ENCODE measurements at places on chromosomes 5 and 9.

- peaks cover 3% of the 10 kb centered on the region for H3K27me3 ChIP-seq
- DNase-seq: no peak
- H3K4me3 ChIP-seq: no peak overlapping the region
- no peak overlapping the region for H3K27ac ChIP-seq
- H3K4me1 ChIP-seq: no peaks in the 10 kb centered on the region
Measured at GRCh38 chr5:96470785-96471184, 37.7 kb upstream of the PCSK1 start.

- H3K4me3 ChIP-seq: no peak overlapping the region
- peaks cover 15% of the 10 kb centered on the region for H3K4me1 ChIP-seq
- DNase-seq: no peak
- H3K36me3 ChIP-seq: no peaks in the 10 kb centered on the region
- H3K27me3 ChIP-seq: no peaks in the 10 kb centered on the region
Measured at GRCh38 chr5:172412724-172413286, 41.5 kb downstream of the SH3PXD2B start.

DNA sequence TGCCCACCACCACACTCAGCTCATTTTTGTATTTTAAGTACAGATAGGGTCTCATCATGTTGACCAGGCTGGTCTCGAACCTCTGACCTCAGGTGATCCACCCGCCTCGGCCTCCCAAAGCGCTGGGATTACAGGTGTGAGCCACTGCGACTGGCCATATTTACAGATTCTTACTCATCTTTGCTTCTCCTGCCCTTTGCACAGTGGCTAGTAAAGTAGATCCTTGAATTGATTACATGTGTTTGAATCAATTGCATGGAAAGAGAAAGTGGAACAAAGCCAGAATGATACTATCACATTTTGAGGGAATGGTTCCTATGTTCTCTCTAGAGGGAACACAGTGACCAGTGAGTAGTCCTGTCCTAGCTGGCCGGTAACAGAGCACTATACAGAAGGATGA is 15.4 kb downstream of the KLF4 start:
- no peaks in the 10 kb centered on the region for H3K4me1 ChIP-seq
- no peaks in the 10 kb centered on the region for H3K36me3 ChIP-seq
- no peak overlapping the region for H3K27ac ChIP-seq
- no peaks in the 10 kb centered on the region for H3K27me3 ChIP-seq
- DNase-seq: no peak
- H3K4me3 ChIP-seq: no peak overlapping the region

DNA sequence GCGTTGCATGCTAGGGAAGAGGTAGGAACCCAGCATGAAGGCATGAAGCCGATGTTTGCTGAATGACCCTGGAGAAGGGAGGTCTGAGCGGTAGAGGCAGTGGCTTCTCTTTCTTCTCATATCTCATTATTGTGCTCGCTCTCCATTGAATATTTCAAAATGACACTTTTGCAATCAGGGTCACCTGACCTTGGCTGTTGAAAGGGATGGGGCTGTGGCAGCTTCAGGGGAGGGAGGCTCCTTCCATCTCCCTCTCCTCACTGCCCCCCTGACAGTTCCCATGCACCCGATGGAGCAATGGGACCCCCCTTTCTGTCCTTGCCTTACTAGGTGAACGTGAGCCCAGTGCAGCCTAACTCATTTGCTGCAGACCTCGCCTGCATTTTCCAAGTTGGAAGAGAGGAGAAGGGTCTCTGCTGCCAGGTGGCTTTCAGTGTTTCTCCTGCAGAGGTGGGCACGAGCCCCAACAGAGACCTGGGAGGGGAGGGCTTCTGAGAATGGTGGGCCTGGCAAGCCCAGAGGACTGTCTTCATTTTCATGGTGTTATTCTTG is 17.9 kb downstream of the STC2 start:
- H3K36me3 ChIP-seq: no peaks in the 10 kb centered on the region
- peaks cover 2% of the 10 kb centered on the region for H3K27me3 ChIP-seq
- DNase-seq: no peak
- no peaks in the 10 kb centered on the region for H3K4me1 ChIP-seq

GRCh38 chr5:120615967-120616645 is 152.0 kb downstream of the PRR16 start:
- H3K27me3 ChIP-seq: no peaks in the 10 kb centered on the region
- no peak for DNase-seq
- H3K4me1 ChIP-seq: no peaks in the 10 kb centered on the region
- no peak overlapping the region for H3K27ac ChIP-seq
- H3K4me3 ChIP-seq: no peak overlapping the region
- H3K36me3 ChIP-seq: no peaks in the 10 kb centered on the region

DNA sequence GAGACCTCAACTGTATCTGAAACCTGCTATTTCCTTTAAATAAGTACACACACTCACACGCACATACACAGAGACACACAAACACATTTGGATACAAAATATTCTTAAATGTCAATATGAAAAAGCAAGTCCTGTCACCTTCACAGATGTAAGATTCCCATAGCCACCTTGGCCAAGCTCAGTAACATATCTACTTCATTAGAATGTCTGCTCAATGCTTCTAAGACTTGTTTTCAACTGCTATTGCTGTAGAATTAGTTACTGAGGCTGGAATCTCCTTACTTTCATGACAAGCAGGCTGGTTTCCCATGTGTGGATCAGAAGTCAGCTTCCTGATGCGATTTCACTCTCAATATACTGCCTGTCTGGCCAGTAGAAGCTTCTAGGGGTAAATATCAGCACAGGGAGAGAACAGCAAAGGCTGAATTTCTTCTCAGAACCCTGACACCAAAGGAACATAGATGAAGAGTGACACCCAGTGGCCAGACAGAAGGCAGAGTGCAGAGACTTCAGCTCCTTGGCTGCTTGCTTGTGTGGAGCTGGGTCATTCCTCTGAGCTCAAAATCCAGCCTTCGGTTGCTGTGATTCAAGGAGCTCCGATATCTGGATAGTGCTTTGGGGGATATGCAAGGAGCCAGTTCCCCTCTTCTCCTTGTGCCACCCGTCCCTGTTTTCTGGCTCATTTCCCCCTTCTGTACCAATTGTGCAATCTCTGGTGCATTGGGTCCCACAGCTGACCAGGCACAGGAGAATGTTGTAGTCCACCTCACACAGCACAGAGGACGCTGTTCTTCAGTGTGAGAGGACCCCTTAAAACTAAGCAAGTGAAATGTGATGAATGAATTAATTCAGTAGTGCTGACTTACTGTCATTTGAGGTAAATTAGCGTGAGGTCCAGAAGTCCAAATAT is 26.6 kb upstream of the ABLIM3 start:
- no peaks in the 10 kb centered on the region for H3K4me1 ChIP-seq
- H3K27ac ChIP-seq: no peak overlapping the region
- no peaks in the 10 kb centered on the region for H3K27me3 ChIP-seq
- H3K36me3 ChIP-seq: no peaks in the 10 kb centered on the region
- H3K4me3 ChIP-seq: no peak overlapping the region

DNA sequence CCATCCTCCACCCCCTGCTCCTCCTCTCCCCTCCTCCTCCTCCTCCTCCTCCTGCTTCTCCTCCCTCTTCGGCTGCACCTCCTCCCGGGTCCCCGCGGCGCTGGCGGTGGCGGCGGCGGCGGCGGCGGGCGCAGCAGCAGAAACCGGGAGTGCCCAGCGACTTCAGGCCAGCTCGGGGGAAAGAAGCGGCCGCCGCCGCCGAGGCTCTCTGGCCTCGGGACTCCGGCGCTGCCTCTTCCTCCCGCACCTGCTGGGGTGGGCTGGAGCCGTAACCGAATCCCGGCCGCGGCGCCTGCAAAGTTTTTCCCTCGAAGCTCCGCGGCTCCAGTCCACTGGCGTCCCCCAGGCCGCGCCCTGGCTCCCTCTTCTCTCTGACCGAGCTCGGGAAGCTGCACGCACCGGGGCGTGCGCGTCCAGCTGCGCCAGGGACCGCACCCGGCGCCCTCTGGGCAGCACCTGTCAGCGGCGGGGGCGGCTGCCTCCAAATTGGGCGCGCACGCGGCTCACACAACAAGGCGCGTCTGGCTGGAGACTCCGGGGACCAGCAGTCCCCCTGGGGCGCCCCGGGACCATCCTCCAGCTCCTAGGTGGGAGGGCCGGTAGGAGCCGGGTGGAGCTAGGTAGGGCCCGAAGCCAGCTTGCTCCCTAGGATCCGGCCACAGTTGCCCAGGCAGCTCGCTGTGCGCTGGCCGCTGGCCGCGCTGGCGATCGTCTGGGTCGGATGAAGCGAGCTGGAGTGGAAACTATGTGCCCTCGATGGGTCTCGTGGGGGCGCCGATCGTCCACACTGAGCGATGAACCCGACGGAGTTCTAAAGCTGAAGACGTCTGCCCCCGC is at the start of gene MCTP1:
TSS of gene MCTP1 (minus strand) at position 523 of the 837 bp plus-strand sequence.
- H3K27ac ChIP-seq: no peak within 1 kb of the TSS
- H3K4me3 ChIP-seq: peak within 1 kb of the TSS; percentile 21
- DNase-seq: no peak
- no peaks in the 10 kb centered on the region for H3K36me3 ChIP-seq
- peaks cover 16% of the 10 kb centered on the region for H3K4me1 ChIP-seq

DNA sequence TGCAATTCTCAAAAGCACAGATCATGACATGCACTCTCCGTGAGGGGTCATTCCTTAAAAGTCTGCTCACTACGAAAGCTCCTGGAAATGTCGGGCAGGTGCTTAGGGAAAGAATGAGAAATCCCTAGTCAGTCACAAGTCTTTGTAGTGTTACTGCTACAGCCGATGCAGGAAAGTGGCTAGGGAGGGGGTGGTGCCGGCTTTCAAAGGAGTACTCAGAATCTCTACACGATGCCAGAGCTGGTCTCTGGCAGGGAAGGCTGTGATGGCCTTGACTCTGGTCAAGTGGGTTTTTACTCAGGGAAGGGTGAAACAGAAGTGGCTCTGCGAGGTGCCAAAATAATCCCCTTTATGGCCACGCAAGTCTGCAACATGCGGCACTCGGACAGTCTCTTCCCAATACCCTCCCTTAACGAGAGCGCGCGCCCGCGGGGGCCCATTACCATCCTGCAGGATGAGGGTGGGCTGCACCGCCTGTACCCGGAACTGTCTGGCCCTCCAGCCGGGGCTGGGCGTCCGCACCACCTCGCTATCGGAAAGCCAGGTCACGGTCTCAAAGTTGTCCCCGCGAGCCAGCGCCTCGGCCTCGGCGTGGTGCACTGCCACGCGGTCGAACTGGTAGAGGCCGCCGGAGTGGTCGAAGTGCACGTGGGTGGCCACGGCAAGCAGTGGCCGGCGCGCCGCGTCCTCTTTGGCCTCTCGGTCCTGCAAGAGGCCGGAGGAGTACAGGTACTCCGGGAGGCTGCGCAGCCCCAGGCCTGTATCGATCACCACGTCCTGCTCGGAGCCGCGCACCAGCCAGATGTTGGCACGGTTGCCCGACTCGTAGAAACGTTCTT is 956 bp downstream of the MBLAC2 start:
- no peak for DNase-seq
- H3K36me3 ChIP-seq: no peaks in the 10 kb centered on the region
- H3K4me1 ChIP-seq: peaks cover 15% of the 10 kb centered on the region

DNA sequence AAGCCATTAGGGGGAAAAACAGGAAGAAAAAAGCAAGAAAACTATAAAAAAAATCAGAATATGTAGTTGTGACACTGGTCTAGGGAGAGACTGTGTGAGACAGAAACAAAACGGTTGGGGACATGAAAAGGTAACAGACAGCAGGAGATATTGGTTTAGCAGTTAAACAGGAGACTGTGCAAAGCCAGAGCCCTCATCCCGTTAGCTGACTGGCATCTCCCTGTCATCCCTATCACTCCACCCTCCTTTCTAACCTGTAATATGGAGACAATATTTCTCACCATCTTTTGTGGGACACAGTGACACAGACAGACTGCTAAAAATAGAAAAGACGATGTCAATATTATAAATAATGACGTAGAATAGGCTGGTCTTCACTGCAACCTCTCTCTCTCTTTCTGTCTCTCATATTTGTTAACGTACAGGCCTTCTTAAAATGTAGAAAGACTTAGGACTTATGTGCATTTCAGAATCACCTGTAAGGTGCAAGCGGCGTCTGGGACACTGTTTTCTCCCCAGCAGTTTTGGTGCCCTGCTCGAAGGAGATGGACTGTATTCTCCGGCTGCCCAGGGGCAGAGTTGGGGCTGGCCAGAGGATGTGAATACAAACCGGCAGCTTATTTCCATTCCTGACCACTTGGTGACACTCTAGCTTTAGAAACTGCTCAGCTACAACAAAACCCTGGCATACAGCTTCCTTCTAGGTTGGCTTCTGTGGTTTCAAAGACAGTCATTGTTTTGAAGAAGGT is 190.6 kb downstream of the MAT2B start:
- no peak overlapping the region for H3K4me3 ChIP-seq
- DNase-seq: peak; percentile 24
- no peaks in the 10 kb centered on the region for H3K27me3 ChIP-seq
- no peak overlapping the region for H3K27ac ChIP-seq

DNA sequence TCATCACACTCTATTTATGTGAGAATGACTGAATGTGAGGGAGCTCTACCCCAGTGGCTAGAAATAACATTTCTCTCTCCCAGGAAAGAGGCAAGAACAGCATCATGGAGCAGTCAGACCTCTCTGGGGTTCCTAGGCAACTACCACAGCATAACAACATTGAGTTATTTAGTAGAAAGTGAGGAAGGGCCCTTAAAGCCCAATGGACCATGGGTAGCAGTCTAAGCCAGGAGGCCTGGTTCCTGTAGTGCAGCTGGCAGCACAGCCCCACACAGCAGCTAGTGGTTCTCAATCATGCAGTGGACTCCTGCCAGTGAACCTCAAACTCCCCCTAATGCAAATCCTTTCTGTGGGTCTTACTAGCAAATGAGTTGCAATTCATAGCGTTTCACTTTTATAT is 55.3 kb downstream of the SPEF2 start:
- no peak overlapping the region for H3K4me3 ChIP-seq
- H3K4me1 ChIP-seq: peaks cover 7% of the 10 kb centered on the region
- DNase-seq: peak; percentile 60
- H3K36me3 ChIP-seq: no peaks in the 10 kb centered on the region
- no peaks in the 10 kb centered on the region for H3K27me3 ChIP-seq

GRCh38 chr9:83584995-83585394 is 37.9 kb upstream of the IDNK start:
- H3K4me1 ChIP-seq: no peaks in the 10 kb centered on the region
- DNase-seq: no peak
- H3K36me3 ChIP-seq: no peaks in the 10 kb centered on the region

- no peaks in the 10 kb centered on the region for H3K4me1 ChIP-seq
- no peak overlapping the region for H3K4me3 ChIP-seq
- no peak for DNase-seq
- no peaks in the 10 kb centered on the region for H3K27me3 ChIP-seq
Measured at GRCh38 chr9:108130905-108131304, 641.3 kb upstream of the KLF4 start.

DNA sequence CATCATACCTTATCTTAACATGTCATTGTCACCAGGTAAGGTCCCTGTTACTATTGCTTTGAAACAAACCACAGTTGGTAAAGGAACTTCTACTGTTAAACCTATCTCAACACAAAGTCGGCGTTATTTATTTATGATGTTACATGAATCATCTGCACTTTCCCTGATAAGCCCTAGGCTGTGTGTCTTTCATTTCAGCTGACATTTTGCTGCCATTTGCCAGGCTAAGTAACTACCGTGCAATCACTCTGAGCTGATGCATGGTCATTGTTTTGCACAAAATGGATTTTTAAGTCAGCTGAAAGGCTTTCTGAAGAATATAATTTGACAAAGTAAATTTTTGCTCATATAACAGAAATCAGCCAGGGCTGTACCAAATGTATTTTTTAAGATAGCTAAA is 546.5 kb downstream of the ZNF608 start:
- no peak overlapping the region for H3K27ac ChIP-seq
- no peak for DNase-seq
- H3K4me1 ChIP-seq: no peaks in the 10 kb centered on the region

GRCh38 chr5:31116466-31117031 is 76.9 kb upstream of the CDH6 start:
- DNase-seq: no peak
- no peaks in the 10 kb centered on the region for H3K27me3 ChIP-seq
- H3K27ac ChIP-seq: no peak overlapping the region

- DNase-seq: no peak
- no peaks in the 10 kb centered on the region for H3K4me1 ChIP-seq
- H3K4me3 ChIP-seq: no peak overlapping the region
- no peak overlapping the region for H3K27ac ChIP-seq
- H3K36me3 ChIP-seq: no peaks in the 10 kb centered on the region
Measured at GRCh38 chr9:18989865-18990264, 43.1 kb downstream of the SAXO1 start.
